Heart left ventricle (tissue), 16 donors: ENCODE measurements at places on chromosomes 5 and 9.

DNA sequence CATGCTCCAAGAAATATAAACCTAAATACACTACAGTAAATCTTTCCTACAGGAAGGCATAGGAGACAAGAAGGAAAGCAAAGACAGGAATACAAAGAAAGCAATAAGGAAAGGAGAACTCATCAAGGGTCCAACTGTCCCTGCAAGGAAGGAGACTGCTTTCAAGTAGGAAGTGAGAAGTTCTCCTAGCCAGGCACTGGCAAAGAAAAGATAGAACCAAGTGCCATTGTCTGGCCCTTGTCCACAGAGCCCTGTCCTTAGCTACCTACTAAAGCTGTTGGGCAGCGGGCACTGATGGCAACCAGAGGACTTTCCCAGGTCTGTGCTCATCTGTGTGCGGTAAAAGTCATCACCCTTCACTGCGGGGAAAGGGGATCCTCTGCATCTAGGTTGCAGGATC is 108.2 kb downstream of the KLHL3 start:
- no peak for DNase-seq

DNA sequence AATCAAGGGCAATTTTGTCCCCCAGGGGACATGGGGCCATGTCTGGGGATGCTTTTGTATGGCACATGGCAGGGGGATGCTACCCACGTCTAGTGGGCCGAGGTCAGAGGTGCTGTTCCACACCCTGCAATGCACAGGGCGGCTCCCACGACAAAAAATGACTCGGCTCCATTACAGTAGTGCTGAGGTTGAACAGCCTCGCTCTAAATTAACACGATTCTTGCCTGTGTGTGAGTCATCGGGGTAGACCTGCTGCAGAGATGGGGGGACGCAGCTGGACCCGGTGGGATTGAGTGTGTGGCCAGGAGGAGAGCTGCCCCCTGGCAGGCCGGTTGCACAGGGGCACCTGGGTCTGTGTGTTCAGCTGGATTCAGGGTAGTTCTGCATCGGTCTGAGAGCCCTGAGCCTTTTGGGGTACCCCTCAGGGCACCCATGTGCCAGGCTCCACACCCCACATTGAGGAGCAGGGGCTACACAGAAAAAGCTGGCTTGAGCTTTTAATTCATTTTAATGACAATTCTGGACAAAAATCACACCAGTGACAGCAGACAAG is 20.0 kb upstream of the COL5A1 start:
- DNase-seq = peak; percentile 33

DNA sequence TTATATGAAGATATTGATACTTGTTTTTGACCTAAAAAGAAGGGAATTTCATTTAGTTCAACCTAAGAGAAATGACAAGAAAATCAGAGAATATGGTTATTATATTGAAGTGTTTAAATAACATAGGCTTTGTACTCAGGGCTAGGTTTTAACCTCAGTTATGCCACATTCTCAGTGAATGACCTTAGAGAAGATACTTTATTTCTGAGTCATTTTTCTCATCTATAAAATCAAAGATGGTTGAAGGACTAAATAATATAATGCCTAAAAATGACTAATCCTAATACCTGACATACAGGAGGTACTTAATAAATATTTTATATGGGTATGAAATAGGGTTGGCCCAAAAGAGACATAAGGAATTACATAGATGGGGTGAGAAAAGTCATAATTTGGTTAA is 32.3 kb downstream of the DIMT1 start:
- no peak for DNase-seq

GRCh38 chr5:171984748-171985419 is 21.6 kb downstream of the FBXW11 start:
- DNase-seq = no peak

GRCh38 chr5:149838881-149839739 is 105.5 kb downstream of the PDE6A start:
- no peak for DNase-seq
